ENCODE measurements at places on chromosomes 16 and 17.

DNA sequence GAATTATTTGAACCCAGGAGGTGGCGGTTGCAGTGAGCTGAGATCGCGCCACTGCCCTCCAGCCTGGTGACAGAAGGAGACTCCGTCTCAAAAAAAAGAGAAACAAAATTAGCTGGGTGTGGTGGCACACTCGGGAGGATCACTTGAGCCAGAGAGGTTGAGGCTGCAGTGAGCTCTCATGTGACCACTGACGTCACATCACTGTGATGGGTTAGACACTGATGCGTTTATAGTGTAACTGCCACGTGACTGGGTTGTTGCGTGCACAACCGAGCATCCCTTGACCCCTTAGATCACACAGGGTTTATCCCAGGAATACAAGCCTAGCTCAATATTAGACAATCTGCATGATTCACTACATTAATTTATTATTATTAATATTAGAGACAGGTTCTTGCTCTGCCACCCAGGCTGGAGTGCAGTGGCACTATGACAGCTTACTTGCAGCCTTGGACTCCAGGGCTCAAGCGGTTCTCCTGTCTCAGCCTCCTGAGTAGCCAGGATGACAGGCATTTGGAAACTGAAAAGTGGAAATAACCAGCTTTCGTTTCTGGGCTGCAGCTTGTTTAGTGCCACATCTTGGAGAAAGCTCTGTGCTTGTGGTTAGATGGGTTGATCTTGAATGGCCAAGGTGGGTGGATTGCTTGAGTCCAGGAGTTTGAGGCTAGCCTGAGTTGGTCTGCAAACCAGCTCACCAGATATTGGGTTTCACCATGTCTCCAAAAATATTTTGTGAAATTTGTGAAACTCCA, 26.4 kb upstream of the ABR start:
- DNase-seq = no peak

GRCh38 chr17:48215583-48216139, 108.1 kb downstream of the SNX11 start:
- peak; percentile 63 for DNase-seq

GRCh38 chr17:30368912-30369720, 9.6 kb upstream of the CPD start:
- DNase-seq = no peak

GRCh38 chr16:56289862-56290261, 98.6 kb downstream of the GNAO1 start:
- no peak for DNase-seq

GRCh38 chr16:52350031-52350642, 196.8 kb downstream of the TOX3 start:
- DNase-seq = no peak

GRCh38 chr16:26263406-26263805, 571.6 kb downstream of the HS3ST4 start:
- no peak for DNase-seq

DNA sequence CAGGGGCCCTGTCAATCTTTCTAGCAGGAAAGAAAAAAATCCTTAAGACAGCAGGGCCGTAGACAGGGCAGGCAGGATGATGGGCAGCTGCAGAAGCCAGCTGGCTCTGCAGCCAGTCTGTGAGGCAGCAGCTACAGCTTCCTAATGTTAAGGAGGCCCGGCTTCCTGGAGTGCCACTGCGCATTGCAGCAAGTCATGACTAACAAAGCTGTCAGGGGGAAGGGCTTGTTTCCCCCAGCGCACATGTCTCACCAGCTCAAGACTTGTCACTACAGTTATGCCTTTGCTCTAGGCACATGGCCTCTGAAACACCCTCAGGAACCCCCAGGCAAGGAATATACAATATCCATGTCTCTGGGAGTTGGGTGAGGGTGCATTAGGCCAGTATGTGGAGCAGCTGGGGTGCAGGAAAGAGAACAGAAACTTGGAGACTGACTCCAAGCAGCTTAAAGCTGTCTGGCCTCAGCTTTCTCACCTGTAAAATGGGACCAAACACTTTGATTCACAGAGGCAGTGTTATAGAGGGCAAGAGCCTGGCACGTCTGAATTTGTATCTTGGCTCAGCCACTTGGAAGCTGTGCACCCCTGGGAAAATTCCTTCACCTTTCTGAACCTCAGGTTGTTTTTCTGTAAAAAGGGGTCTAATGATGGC, 220.0 kb downstream of the HAPSTR1 start:
- no peak for DNase-seq

GRCh38 chr17:9894231-9894630, 10.8 kb downstream of the RCVRN start:
- no peak for DNase-seq

DNA sequence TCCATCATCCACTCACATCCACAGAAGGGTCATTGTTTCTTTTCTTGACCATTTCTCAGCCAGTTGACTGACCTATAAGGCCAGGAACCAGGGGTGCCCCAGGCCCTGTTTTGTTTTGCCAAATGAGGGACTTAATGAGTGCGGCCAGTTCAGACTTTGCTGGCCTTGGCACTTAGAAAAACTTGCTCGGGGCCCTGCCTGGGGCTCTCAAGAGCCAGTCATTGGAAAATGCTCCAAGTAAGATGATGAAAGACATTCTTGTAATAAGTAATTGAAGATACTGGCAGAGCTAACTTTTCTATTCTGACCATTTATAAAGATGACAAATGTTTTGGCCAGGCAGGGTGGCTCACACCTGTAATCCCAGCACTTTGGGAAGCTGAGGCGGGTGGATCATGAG, 29.0 kb upstream of the CLEC18B start:
- no peak for DNase-seq

All from RCC 7860 (cell line).